Glomerular endothelial cell (primary cell): ENCODE measurements at places on chromosomes 11 and 22.

GRCh38 chr22:21931056-21931455 lies 21.6 kb downstream of the PPM1F start:
- no peak for DNase-seq

- no peak for DNase-seq
Observed at GRCh38 chr11:12897867-12898266, 111.2 kb upstream of the RASSF10 start.

DNA sequence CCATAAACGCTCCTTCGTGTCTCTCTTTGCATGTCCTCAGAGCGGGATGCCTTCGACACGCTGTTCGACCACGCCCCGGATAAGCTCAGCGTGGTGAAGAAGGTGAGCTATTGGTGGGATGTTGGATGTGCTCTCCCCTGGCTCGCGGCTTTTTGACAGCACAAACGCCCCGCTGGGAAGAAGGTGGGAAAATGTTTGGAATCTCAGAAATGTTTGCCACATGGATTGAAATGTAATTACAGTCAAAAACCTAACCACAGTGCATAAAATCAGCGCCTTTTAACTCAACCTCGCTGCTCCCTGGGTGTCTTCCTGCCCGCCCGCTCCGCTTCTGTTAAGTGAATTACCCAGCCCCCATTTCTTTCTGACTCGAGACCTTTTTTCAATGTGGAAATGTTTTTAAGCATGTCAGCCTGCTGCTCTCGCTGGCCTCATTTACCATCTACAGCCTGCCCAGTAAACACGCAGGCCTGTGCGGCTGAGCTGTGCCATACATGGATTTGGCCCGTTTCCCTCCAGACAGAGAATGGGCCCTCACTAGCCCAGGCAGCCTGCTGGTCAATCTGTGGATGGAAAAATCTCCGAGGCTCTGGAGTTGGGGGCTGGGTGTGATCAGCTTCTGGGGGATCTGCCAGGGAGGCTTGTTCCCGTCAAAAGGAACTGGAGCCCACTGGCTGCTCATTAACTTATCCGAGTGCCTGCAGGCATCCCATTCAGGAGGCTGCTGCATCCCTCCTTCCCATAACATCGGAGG lies 32.7 kb upstream of the PARVG start:
- DNase-seq = no peak

DNA sequence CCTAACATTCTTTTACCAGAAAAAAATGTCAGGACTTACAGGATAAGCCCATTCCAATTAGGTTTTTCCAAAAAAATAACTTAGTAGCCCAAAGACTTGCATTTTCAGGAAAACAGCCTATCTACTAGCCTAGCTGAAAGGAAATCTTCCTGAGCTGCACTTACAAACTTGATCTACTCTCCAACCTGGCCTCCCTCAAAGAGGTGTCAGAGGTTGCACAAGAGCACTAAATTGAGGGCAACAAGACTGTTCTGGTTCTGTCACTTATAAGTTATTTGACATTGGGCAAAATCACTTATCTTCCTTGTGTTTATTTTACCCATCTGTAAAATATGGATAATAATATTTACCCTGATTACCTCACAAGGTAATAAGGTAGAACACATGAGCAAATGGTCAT lies 7.9 kb upstream of the SOX6 start:
- DNase-seq = no peak

DNA sequence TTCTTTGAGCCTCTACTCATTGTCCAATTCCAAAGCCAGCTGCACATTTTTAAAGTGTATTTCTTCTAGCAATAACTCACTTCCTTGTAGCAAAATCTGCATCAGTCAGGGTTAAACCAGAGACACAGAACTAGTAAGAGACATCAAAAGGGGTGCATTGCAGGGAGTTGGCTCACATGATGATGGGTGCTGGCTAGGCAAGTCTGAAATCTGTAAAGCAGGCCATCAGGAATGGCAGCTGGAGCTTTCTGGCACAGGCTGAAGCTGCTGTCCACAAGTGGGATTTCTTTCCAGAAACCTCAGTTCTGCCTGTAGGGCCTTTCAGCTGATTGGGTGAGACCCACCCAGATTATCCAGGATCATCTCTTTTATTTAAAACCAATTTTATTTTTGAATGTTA lies 698.1 kb downstream of the NTM start:
- no peak for DNase-seq

- no peak for DNase-seq
Observed at GRCh38 chr11:72972496-72973128, 158.4 kb downstream of the ATG16L2 start.

GRCh38 chr22:45670981-45671782 lies 452 bp upstream of the ATXN10 start:
- no peak for DNase-seq

- DNase-seq = no peak
Observed at GRCh38 chr11:22774716-22775115, 54.9 kb downstream of the SVIP start.

DNA sequence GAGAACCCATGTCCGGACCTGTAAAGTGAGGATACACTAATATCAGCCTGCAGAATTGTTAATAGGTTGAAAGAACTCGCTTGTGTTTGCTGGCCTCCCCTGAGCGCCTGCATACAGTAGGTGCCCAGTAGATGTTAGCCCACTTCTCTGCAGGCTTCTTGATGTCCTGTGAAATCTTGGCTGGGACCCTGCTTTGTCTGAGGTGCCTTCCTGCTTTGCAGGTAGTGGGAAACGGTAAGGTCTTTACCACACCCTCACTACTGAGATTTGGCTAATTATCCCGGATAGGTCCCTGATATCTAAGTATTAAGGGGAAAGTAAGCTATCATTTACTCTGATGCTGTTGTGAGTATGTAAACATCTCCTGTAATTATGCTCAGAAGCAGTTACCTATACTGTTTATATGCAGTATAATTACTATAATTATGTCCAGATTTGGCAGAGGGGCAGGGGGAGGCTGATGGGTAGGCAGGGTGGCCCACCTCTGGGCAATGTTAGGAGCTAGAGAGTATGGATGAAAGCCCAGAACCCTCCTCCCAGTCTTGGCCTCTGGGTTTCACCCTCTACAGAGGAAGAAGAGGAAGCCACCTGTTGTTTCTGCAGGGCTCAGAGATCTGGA lies 1.2 kb upstream of the ARRB1 start:
- DNase-seq = no peak

DNA sequence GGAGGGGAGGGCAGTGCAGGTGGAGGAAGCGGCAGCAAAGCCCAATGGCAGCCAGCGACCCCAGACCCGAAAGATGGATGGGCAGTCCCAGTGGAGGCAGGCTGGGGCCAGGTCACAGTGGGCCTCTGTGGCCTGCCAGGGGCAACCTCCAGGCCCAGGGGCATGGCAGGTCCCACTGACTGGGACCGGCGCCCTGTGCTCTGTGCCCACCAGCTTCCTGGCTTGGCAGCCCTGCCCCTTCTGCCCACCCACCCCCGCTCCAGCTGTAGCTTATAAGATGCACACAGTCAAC lies 4.3 kb upstream of the KCNK7 start:
- no peak for DNase-seq

DNA sequence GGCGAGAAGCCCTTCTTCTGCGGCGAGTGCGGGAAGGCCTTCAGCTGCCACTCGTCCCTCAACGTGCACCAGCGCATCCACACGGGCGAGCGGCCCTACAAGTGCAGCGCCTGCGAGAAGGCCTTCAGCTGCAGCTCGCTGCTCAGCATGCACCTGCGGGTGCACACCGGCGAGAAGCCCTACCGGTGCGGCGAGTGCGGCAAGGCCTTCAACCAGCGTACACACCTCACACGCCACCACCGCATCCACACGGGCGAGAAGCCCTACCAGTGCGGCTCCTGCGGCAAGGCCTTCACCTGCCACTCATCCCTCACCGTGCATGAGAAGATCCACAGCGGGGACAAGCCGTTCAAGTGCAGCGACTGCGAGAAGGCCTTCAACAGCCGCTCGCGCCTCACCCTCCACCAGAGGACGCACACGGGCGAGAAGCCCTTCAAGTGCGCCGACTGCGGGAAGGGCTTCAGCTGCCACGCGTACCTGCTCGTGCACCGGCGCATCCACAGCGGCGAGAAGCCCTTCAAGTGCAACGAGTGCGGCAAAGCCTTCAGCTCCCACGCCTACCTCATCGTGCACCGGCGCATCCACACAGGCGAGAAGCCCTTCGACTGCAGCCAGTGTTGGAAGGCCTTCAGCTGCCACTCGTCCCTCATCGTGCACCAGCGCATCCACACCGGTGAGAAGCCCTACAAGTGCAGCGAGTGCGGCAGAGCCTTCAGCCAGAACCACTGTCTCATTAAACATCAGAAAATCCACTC lies 12.2 kb downstream of the ZNF74 start:
- no peak for DNase-seq

DNA sequence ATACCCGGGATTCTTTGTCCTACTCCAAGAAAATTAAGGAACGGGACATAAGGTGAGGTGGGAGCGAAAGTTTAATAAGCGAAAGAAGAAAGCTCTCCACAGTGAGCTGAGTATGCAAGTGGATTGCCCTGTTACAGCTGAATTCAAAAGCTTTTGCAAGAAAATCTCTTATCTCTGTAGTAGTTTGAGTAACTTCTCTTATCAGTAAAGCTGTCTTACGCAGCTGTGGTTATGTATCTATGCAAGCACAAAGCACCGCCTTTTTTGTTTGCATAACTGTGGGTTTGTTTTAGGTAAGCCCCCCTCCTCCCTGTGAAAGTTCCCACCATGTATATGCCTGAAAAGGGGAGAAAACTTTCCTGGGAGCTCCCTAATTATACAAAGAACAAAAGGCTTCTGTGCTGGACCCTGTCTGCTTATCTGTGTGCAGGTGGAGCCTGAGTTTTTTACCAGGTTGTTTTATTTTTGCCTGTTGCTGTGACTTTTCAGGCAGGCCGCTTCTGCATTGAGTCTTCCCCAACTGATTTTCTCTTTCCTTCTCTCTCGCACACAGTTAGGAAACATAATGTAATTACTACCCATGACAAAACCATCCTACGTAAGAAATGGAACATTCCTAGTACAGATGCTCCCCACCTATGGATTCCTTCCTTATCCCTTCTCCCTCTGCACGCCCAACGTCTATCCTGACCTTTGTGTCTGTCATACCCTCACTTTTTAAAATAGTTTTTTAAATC lies 837 bp upstream of the PLAAT5 start:
- DNase-seq = no peak

DNA sequence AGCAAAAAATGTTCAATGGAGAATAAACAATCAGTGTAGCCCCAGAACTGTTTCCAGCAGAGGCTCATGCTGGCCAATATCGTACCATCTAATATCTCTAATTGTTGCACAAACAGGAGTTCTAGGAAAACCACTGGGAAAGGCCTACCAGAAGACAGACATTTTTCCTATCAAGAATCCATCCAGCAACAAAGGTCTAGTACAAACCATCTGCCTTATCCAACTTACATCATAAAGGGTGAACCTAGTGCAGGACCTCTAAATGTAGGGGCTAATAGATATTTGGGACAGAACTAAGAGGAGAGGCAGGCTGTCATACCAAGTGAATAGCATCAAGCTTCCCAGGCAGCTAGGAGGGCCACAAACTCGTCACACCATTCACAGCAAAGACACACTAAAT lies 18.7 kb downstream of the PAX6 start:
- DNase-seq = no peak
